ENCODE measurements at places on chromosomes 16 and 17. TPM values are rescaled to one million over a fixed set of nuclear protein-coding genes. Genes with fewer than 3 reads are reported as not detected.

ABCC3 gene
- 0.45 TPM for polyA plus RNA-seq

GPRC5C gene
- polyA plus RNA-seq: 2.0 TPM

WSCD1 gene
- polyA plus RNA-seq: 6.3 TPM

GP1BA gene
- 0.38 TPM for polyA plus RNA-seq

SOX8 gene
- polyA plus RNA-seq: 0.13 TPM

IKZF3 gene
- 0.10 TPM for polyA plus RNA-seq

SLC38A8 gene
- polyA plus RNA-seq: not detected

OTOA gene
- not detected for polyA plus RNA-seq

METTL26 gene
- polyA plus RNA-seq: 32.9 TPM

PKMYT1 gene
- 3.4 TPM for polyA plus RNA-seq

GINS2 gene
- polyA plus RNA-seq: not detected

RHBDF2 gene
- polyA plus RNA-seq: not detected

MBTPS1 gene
- 8.9 TPM for polyA plus RNA-seq

SLC5A10 gene
- not detected for polyA plus RNA-seq

KRTAP1-1 gene
- not detected for polyA plus RNA-seq

CYGB gene
- 0.28 TPM for polyA plus RNA-seq

HOXB2 gene
- polyA plus RNA-seq: not detected

KRT13 gene
- polyA plus RNA-seq: not detected

CCL14 gene
- not detected for polyA plus RNA-seq

KCNJ18 gene
- not detected for polyA plus RNA-seq

CX3CL1 gene
- polyA plus RNA-seq: 16.5 TPM

PPY gene
- polyA plus RNA-seq: not detected

PSMB10 gene
- 49.7 TPM for polyA plus RNA-seq

ADORA2B gene
- polyA plus RNA-seq: 3.2 TPM

HSD17B1 gene
- polyA plus RNA-seq: 0.32 TPM

HIGD1B gene
- 14.2 TPM for polyA plus RNA-seq

SKAP1 gene
- not detected for polyA plus RNA-seq

EFTUD2 gene
- 40.3 TPM for polyA plus RNA-seq

CFAP97D1 gene
- not detected for polyA plus RNA-seq

PLA2G10 gene
- 0.73 TPM for polyA plus RNA-seq

BANP gene
- 3.1 TPM for polyA plus RNA-seq

TAT gene
- polyA plus RNA-seq: not detected

CCL7 gene
- polyA plus RNA-seq: not detected

C17orf78 gene
- polyA plus RNA-seq: not detected

CFAP52 gene
- polyA plus RNA-seq: 0.82 TPM

MYLK3 gene
- 0.35 TPM for polyA plus RNA-seq

OR2C1 gene
- polyA plus RNA-seq: not detected

C17orf50 gene
- polyA plus RNA-seq: not detected

EPX gene
- not detected for polyA plus RNA-seq

PRSS21 gene
- polyA plus RNA-seq: not detected

TK1 gene
- polyA plus RNA-seq: 1.1 TPM

C1QL1 gene
- not detected for polyA plus RNA-seq

RNF135 gene
- polyA plus RNA-seq: 0.90 TPM

KRT9 gene
- polyA plus RNA-seq: not detected

ATP2A3 gene
- polyA plus RNA-seq: 54.6 TPM

GAS7 gene
- 5.0 TPM for polyA plus RNA-seq

PCGF2 gene
- polyA plus RNA-seq: 1.1 TPM

PRSS27 gene
- 0.10 TPM for polyA plus RNA-seq

OR1A1 gene
- 0.08 TPM for polyA plus RNA-seq

RNF43 gene
- 4.0 TPM for polyA plus RNA-seq

Measured in Purkinje cell (primary cell).